ENCODE measurements at places on chromosomes 4 and X.

GRCh38 chr4:154927126-154927680 lies 146.1 kb downstream of the RBM46 start:
- no peak for DNase-seq

- no peak for DNase-seq
These were observed 616 bp upstream of the KLHL34 start for GRCh38 chrX:21658746-21659145.

- DNase-seq, result no peak
These were observed 54.0 kb upstream of the PGRMC2 start for GRCh38 chr4:128341634-128342033.

GRCh38 chr4:139774759-139775487 lies 109.3 kb downstream of the MGST2 start:
- no peak for DNase-seq

DNA sequence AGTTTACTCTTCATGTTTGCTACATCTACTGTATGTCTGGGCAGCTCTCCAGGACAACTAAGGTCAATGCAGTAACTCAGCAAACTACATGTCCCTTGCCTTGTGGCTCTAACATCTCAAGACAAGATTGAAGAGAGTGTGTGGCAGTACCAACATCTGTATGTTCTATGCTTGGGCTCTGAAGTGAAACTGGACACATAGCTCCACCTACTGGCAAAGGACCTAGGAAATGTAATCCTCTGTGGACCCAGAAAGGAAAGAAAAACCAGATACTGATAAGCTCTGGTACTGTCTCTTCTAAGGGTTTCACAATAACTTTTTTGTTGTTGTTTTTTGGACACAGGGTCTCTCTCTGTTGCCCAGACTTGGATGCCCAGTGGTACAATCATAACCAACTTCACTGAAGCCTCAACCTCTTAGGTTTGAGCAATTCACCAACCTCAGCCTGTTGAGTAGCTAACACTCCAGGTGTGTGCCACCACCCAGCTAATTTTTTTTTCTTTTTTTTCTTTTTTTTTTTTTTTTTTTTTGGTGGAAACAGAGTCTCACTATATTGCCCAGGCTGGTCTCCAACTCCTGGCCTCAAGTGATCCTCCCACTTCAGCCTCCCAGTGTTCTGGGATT lies 64.1 kb downstream of the QDPR start:
- peak; percentile 69 for DNase-seq

DNA sequence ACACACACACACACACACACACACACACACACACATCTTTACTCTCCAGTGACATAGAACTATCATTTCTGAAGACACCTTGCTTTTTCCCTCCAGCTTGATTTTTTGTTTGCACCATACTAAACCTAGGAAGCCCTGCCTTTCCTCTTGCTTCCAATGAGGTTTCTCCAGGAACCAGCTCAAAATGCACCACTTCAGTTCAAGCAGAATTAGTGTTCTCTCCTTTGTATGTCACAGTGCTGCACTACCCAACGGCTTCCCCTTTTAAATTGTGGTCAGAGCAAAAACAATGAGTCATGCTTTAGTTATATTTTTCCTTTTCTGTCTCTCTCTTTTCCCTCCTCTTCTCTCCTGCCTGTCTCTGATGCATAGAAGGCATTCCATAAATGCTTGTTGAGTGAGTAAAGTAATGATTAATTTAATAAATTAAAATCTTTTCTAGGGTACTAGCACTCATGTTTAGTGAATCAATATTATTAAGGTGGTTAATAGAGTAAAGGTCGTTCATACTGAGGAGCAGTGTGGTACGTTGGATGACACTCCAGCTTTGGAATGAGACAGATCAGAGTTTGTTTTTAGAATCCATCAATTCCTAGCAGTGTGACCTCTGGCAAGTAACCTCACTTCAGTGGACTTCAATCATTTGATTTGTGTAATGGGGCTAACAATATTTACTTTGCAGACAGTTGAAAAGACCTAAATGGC lies 5.9 kb downstream of the RTL3 start:
- DNase-seq, result peak; percentile 89

DNA sequence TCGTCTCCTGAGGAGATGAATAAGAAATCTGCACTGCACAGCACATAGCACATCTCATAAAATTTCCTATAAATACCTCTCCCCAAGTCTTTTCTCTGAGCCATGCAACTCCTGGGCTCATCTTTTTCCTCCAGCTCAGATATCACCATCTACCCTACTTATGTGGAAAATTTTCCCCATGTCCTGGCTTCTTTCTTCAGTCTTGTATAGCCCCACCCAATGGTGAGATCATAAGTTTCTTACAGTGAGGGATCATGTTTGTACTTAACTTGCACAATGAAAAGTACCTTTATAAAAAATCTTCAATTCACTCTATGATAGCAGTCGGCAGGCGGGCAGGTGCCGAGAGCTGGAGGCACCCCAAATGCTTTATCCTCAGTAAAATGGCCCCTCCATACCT lies 198.6 kb upstream of the S100G start:
- no peak for DNase-seq

- peak; percentile 43 for DNase-seq
These were observed 236.0 kb upstream of the SLIT2 start for GRCh38 chr4:20015636-20016224.

GRCh38 chr4:102439236-102439614 lies 61.9 kb upstream of the NFKB1 start:
- DNase-seq, result peak; percentile 96

GRCh38 chrX:73448379-73448778 lies 1.5 kb downstream of the CDX4 start:
- no peak for DNase-seq

DNA sequence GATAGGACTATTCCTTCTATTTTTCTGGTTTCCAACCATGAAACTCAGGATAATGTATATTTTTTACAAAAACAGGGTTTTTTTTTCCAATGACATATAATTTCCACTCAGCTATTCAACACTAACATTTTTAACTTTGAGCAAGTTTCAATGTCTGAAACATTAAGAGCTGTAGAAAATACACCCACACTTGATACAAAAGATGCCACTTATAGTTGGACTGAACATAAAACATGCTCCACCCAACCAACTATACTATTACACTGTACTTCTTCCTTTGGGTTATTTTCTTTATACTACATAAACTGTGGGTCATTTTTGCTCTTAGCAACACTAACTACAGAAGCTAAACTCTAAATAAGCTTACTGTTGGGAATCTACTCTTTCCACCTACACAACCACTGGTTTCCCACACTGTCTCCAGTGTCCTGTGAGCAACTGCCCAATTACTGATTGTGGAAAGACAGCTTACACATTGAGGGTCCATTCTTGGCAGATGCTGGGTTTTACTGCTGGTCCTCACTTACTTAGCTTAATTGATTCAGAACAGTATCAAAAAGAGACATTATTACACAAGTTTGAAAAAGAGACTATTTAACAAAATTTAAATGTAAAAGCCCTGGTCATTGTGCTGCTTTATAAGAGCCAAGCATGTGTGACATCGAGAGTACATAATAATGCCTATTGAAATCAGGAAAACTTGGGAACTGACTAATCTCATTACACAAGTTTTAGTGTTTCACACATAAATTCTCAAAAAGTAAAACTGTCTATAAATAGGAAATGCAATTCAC lies 6.3 kb downstream of the AMMECR1 start:
- no peak for DNase-seq

- peak; percentile 85 for DNase-seq
These were observed at the start of gene EVC for GRCh38 chr4:5710961-5711478. TSS of gene EVC (plus strand) at chr4:5711201. CDS start at chr4:5711381, 180 bp downstream.

DNA sequence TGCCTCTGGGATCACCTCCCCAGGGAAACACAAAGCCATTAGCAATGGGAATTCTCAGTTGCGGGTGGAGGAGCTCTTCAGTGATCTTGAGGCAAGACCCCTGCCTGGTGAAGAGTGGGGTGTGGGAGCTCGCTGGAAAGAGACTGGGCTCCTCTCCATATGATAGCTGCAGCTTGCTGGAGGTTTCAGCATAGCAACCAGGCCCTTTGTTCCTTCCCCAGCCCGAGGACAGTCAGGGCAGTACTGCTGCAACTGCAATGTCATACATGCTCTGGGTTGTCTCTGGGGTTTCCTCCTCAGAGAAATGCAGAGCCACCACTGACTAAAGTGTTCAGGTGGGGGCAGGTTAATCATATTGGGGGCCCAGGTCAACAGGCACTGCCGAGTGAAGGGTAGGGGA lies 81.3 kb downstream of the ARHGAP24 start:
- no peak for DNase-seq

- DNase-seq, result no peak
These were observed 129.4 kb downstream of the CNKSR2 start for GRCh38 chrX:21503593-21503992.

- no peak for DNase-seq
These were observed 6.0 kb downstream of the PCDH7 start for GRCh38 chr4:30726090-30726675.

- DNase-seq, result peak; percentile 10
These were observed 114.4 kb upstream of the WDR44 start for GRCh38 chrX:118231464-118231863.

- no peak for DNase-seq
These were observed 460.3 kb downstream of the ZIC3 start for GRCh38 chrX:138026211-138026610.

GRCh38 chr4:39235696-39236095 lies 53.4 kb downstream of the WDR19 start:
- no peak for DNase-seq

- peak; percentile 13 for DNase-seq
These were observed 372.6 kb upstream of the TECRL start for GRCh38 chr4:64781737-64782326.
